Body of pancreas (tissue), 4 donors: ENCODE measurements at places on chromosomes 13 and 19.

DNA sequence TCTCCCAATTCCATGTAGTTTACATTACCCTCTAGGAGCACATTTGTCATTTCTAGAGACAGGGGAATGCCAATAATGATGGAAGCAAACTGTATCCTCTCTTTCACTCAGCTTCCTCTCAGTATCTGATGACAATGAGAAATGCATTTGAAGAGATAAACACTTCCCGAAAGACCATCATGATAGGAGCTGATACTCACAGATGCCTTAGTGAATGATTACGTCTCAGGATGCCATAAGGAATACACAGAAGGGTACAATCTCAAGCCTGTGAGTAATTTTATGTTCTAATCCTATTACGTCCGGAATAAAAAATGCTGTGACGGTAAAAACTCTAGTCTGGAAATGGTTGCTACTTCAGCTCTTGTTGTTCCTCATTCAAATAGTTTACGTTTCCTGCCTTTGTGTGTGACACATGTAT, 663.8 kb upstream of the MIR17HG start:
- no peak for DNase-seq

DNA sequence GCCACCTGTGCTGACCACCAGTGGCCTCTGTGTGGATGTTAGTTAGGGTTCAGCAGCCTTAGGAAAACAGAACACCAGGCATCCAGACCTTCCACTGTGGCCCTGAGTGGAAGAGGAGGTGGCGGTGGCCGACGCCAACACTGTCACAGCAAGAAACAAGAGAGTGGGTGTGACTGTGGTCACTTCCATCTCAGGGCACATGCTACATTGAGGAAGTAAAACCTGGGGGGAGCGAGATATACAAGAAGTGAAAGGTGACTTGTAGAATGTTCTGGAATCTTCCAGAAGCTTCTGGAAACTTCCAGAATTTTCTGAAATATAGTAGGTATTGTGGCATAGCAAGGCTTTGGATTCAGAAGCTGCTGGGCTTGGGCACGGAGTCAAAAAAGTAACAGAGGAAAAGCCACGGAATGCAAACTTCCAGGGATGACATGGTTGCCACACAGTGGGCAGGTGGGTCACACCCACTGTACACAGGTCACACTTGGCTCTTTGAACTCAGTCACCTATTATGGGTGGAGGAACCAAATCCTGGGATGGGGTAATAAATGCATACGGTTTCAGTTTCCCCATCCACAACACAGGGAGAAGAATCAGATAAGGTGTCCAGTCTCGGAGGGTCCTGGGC, 24.3 kb downstream of the GNG7 start:
- peak; percentile 21 for DNase-seq

GRCh38 chr19:2645826-2646225, 56.7 kb downstream of the GNG7 start:
- no peak for DNase-seq

GRCh38 chr19:16624236-16624635, 3.8 kb downstream of the MED26 start:
- DNase-seq: no peak

DNA sequence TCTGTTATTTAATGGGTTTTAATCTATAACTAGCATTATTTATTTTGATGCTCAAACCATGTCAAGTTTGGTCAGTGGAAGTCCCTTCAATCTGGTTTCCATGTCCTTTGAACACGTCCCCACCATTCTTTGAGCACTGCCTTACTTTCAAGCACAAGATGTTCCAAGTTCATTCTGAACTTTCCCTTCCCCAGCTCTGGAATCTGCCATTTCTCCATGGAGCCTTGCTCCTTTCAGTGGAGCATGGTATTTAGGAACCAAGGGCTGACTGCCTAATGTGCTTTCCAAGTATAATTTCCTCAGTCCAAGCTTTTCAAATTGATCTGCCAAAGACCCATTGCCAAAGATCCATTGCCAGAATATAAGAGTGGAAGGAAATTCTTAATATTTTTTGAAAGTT, 1.1 kb upstream of the ZNF546 start:
- no peak for DNase-seq

GRCh38 chr19:53960187-53960586, 2.5 kb upstream of the CACNG8 start:
- DNase-seq: no peak

DNA sequence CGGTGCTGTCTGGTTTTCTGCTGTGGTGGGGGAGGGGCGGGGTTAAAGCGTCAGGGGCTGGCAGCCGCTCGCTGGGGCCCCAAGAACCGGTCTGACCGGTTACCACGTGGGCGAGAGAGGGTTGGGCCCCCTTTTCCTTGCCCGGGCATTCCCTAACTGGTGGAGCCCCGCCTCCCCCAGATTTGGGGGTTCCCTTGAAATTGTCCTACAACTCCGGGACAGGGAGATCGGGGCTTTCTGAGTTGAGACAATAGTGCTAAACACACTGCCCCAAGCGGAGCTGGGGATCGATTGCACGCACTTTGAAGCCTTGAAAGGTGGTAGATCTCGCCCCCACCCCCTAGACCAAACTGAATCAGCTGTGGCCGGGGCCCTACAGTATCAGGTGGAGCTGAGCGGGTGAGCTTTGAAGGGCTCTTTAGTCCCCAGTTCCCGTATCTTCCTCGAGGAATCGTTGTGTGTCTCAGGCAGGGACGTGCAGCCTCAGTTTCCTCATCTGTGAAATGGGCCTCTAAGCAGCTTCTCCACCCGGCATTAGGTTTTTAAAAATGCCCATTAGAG, 4.8 kb downstream of the IER2 start:
- DNase-seq: peak; percentile 95

GRCh38 chr13:99386911-99387788, 80.0 kb upstream of the GPR183 start:
- DNase-seq: peak; percentile 30

DNA sequence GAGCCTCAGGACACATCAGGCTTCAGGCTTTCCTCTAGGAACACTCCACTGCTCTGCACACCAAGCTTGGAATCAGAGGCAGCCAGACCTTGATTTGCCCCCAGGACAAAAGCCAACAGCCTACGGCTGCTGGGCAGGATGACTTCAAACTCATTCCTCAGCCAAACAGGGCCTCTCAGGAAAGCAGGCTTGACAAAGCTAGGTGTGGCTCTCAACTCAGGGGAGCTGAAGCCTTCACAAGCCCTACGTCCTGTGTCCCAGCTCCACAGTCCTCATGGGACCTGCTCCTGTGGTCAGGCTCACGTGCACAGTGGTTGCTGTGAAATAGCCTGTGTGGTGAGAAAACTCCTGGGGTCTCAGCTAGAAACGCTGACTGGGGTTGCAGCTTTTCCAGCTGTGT, 398.9 kb upstream of the ZNF507 start:
- no peak for DNase-seq

GRCh38 chr19:51127755-51128154, 3.0 kb downstream of the SIGLEC9 start:
- DNase-seq: no peak

- DNase-seq: no peak
These were observed 494.8 kb upstream of the SLITRK1 start for GRCh38 chr13:84377106-84377505.

GRCh38 chr19:14979476-14980255, at the start of gene SLC1A6:
Gene SLC1A6 (minus strand): TSS chr19:14979864. CDS start chr19:14972910, 6,954 bp downstream.
- DNase-seq: no peak

- no peak for DNase-seq
These were observed 20.4 kb downstream of the FAM187B start for GRCh38 chr19:35208121-35208520.

GRCh38 chr19:19463348-19464117, 51.8 kb downstream of the TSSK6 start:
- DNase-seq: peak; percentile 44

DNA sequence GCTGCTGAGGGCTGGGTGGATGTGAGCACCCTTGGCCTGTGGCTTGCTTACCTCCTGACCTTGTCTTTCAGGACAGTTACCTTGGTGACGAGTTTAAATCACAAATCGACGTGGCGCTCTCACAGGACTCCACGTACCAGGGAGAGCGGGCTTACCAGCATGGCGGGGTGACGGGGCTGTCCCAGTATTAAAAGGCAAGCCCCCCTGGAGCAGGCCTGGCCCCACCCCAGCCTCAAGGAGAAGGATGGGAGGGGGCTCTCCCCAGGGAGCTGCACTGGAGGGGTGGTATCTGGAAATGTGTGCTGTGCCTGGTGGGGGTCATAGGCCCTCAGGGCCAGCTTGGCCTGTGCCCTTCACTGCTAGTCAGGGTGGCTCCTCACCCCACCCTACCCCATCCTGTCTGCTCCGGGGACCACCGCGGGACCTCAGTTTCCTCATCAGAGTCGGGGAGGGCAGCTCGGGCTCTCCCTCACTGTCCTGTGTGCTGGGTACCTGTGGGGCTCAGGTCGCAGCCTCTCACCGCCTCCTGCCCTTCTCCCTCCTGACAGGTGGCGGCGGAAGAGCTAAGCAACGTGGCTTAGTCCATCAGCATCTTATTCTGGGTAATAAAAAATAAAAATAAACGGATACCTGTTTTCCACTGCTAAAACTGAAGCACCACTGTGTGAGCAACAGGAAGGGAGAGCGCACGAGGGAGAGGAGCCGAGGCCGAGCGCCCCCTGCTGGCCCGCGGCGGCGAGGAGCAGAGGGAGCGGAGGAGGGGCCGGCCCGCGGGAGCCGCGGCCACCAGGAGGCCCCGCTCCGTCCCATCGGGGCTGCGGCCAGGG, 29.8 kb downstream of the CERS1 start:
- DNase-seq: peak; percentile 44

DNA sequence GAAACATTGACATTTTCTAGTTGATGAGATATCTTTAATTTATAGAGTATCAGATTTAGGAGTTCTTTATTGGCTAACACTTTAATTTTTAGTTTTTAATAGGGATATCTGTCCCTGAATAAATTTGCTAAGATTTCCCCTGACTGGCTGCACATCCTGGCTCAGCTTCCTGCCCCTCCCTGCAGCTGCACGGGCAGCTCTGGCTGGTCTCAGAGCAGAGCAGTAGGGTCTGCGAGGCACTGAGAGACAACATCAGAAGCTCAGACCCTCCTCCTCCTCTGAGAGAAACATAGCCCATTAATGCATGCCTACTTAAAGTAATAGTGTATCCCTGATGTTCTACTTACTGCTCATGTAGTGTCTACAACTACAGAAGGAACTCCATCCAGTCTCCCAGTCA, 139.2 kb downstream of the TNFSF13B start:
- no peak for DNase-seq

- no peak for DNase-seq
These were observed 13.2 kb downstream of the KDELR1 start for GRCh38 chr19:48378194-48378570.

DNA sequence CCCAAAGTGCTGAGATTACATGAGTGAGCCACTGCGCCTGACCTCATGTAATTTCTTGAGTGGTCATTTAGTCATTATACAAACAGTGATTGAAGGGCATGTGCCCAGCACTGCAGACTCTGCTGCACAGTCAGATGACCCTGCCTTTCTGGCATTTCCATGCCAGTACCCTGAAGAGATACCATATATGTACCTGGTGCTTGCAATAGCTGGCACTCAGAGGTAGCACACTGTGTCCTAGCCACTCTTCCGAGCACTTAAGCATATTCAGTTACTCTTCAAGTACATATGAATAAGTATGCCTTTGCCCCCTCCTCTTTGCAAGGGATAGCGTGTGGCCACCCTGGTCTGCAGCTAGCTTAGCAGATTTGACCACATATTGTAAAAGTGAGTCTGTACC, 15.5 kb downstream of the STX10 start:
- no peak for DNase-seq

GRCh38 chr13:29472332-29472961, 123.0 kb downstream of the SLC7A1 start:
- DNase-seq: peak; percentile 56

DNA sequence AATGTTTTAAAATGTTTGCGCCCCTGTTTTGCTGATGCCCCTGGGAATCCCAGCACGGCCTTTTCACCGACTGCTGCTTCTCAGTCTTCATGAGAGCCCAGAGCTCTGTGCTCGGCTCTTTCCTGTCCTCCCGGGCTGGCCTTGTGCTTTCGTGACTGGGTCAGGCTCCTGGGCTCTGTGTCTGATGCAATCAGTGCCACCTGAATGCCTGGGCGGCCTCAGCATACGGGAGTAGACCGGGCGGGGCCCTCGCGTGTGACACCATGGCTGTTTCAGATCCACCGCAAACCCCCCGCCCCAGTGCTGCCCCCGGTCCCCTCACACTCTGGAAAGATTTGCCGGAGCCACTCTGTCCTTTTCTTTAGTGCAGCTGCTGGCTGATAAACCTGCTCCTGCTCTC, 21.4 kb downstream of the PABPC3 start:
- DNase-seq: no peak

- no peak for DNase-seq
These were observed at the start of gene ARRDC5 for GRCh38 chr19:4902796-4903195. Gene ARRDC5 (minus strand): TSS chr19:4902896. CDS start chr19:4902825, 71 bp downstream.

- DNase-seq: no peak
These were observed 1.5 kb downstream of the PPP1R15A start for GRCh38 chr19:48873476-48874302.

- no peak for DNase-seq
These were observed 52.3 kb downstream of the PTPRS start for GRCh38 chr19:5288347-5288739.

DNA sequence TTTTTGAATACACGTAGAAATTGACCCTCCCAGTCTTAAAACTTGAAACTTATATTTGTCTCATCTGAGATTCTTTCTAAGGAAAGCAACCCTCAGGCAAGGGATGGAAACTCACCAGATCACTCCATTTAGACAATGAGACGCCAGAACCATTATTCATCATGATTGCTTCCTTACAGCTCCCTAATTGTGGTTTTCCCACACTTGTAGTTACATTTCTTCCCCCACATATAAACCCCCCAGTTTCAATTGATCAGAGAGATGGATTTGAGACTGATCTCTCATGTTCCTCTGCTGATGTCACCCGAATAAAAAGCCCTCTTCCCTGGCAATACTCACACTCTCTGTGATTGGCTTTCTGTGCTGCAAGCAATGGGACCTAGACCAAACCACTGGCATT, 197.9 kb upstream of the STARD13 start:
- DNase-seq: no peak

GRCh38 chr13:91169321-91170050, 178.0 kb upstream of the MIR17HG start:
- no peak for DNase-seq

GRCh38 chr13:30465343-30465592, 468 bp downstream of the HMGB1 start:
- no peak for DNase-seq
